Fibroblast of skin of back (primary cell): ENCODE measurements at places on chromosomes 5 and 9.

DNA sequence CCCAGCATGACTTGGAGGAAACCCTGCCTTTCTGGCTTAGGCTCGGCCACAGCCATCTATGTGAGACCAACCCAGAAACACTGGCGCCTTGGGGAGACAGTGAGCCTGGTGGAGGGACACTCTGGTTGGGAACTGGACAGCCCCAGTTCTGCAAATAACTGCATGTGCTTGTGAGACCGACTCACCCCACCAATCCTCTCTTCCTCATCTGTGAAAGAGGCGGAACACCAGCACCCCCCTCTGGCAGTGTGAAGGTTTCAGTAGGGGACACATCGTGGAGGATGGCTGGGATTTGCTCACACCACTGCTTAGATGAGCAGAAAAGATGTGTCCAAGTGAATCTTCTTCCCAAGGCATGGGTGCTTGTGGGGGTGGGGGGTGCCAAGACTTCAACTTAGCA is 43.4 kb upstream of the N4BP3 start:
- DNase-seq = no peak

DNA sequence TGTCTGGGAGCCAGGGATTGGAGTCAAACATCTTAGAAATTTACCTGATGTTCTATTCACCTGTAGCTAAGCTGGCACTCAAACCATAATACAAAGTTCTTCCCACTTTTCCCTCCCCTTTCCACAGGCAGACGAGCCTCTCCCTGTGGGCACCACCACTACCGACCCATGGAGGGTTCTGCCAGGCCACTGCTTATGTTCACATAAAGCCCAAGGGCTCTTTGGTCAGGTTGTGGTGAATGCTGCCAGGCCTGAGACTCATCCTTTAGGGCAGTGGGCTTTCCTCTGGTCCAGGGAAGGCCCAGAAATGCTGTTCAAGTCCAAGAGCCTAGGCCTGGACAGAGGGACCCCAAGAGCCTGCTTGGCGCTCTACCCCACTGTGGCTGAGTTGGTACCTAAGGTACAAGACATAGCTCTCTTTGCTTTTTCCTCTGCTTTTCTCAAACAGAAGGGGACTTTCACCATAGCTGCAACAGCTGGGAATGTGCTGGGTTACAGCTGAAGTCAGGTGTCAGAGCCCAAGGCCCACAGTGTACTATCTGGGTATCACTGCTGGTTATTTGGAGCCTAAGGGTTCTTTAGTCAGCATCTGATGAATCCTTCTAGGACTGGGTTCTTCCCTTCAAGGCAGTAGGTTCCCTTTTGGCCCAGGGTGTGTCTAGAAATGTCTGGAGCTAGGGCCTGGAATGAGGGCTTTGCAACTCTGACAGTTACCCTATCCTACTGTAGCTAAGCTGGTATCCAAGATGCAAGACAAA is 620.1 kb downstream of the TLE1 start:
- DNase-seq = no peak

DNA sequence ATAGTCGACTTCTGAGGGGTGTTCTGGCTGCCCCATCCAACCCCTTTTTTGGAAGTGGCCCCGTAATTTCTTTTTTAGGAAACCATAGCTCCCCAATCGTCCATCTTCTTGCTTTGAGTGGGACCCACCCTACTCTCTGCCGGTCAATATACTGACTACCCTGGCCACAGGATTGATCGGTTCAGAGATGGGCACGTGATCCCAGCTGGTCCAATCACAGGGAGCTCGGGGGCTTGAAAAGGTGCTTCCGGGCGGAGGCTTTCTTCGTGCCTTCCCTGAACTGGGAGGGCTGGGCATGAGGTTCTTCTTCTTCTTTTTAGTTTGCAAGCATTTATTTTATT is 78.7 kb upstream of the SH3PXD2B start:
- no peak for DNase-seq

DNA sequence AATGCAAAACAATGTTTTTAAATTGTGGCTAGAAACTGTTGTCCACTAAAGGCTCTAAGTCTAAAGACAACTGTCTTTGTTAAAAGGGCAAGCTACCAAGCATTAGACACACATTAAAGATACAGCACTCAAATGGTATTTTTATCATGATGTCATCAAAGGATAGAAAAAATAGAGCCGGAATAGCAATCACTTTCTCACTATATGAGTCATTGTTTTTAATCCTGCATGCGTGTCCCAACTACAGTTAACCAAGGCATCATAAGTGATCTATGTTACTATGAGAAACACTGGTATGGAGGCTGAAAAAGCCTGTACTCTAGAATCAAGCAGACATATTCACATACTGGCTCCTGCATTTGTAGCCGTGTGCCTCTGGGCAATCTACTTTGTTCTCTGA is 1.9 kb upstream of the PJA2 start:
- peak; percentile 96 for DNase-seq

- no peak for DNase-seq
These were observed 161.3 kb upstream of the RGS7BP start for GRCh38 chr5:64344501-64344900.

- DNase-seq = no peak
These were observed 11.0 kb downstream of the RASA1 start for GRCh38 chr5:87278590-87279100.

GRCh38 chr5:166365164-166365563 is 1926.3 kb upstream of the WWC1 start:
- DNase-seq = no peak
